ENCODE measurements at places on chromosomes 12 and 14.

DNA sequence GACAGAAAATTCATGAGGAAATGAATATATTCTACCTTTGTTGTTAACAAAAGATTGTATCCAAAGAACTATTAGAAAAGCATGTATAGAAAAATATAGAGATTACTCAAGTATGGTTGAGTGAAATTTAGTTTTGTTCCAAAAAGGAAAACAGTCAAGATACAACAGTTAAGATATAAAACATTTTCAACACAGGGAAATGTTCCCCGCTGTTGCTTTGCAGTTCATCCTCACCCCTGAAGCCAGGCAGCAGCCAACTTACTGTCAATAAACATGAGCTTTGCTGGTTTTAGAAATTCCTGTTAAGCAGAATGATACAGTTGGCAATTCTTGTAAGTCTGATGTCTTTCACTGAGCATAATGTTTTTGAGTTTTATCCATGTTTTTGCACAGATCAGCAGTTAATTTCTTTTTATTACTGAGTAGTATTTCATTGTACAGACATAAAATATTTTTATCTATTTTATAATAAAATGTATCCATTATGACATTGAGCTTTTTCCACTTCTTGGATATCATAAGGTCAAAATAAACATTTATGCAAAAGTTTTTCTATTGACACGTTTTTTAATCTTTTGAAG lies 1.2 kb upstream of the CLEC2B start:
- DNase-seq, result no peak

DNA sequence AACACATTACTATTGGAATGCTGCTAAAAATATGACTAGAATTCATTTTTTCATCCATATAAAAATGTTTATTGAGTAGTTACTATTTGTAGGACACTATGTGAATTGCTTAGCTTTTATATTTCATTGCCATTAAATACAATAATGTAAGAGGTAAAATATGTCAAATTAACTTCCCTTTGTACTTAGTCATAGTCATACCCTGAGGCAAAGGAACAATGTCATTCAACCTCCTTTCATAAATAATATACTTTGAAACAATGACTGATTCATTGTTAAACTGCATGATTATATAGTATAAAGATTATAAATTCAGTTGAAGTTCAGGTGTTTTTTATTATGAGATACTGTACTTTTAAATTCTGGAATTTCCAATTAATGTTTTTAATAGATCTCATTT lies 105.2 kb downstream of the GARIN6 start:
- DNase-seq, result no peak

DNA sequence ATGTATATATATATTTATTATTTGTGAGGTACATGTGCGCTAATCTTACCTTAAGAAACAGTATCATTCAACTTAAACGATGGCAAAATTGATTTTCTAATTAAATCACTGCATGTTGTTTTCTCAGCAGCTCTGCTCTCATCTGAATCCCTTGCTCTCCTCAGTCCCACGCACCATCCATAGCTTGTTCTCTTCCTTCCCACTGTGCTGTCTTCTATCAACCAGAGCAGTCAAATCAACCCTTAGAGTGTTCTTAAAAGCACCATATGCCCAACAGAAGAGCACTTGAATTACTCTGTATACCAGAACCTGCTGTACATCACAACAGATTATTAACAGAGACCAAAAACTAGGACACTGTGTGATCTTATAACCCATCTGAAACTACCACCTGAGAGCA lies 209.4 kb upstream of the G2E3 start:
- DNase-seq, result no peak

DNA sequence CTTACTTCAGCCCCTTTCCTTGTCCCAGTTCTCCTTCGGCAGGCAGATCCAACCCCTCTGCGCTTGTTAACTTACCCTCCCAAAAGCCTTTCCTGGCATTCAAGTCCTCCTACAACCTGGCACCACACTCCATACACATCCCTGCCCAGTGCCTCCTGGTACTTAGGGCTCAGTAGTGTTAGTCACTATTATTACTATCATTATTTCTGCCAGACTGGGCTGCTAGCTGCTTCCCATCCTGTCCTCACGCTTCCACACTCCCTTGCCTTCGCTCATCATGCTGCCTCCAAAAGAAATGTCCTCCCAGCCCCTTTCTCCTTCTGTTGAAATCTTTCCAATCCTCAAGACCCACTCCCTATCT lies 1.6 kb upstream of the HDAC7 start:
- DNase-seq, result no peak

DNA sequence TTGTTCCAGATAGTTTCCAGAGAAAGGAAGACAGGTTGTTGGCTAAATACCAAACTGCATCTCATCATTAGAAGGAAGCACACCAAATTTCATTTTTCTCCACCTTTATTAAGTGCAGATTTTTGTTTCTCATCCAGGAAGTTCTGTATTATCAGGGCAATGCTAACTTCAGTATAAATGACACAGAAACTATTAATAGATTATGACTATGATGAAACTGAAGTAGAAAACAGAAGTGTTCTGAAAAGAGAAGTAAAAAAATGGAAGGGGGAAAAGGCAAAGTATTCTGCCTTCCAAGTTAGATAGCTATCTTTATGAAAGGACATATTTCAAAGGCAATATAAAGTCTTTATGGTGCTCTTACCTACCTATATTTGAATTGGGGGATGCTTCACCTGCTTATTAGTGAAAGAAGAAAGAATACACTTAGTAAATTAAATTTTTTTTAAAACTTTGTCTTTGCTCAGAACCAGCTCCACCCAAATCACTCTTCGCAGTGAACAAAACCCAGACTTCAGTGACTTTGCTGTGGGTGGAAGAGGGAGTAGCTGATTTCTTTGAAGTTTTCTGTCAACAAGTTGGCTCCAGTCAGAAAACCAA lies 223.9 kb downstream of the PTPRO start:
- DNase-seq, result no peak

- no peak for DNase-seq
Observed at GRCh38 chr12:69682110-69682755, 16.9 kb downstream of the BEST3 start.

DNA sequence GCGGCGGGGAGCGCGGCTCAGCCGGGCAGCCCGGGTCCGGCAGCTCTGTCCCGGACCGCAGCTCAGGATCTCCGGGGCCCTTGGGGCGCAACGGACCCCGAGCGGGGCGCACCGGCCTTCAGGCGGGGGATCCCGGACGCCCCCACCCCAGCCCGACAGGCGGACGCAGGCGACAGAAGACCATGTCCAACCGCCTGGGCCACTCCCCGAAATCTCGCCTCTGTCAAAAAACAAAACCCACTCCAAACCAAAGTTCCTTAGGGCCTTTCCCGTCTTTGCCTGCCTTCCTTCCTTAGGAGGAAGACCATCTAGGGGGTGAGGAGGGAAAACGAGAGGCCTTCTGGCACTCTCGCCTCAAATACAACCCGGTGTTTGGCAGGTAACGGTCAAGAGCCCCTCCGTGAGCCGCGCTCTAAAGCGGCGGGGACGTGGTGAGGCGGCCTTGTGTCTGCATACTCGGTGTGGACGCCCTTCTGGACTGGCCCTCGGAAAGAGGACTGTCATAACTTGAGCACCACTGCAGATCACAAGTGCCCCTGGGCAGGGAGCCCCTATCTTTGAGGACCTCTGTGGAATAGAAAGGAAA lies 604 bp downstream of the HCFC2 start:
- no peak for DNase-seq

GRCh38 chr12:32949815-32950214 lies 53.2 kb upstream of the PKP2 start:
- no peak for DNase-seq

GRCh38 chr14:81523616-81524015 lies 10.0 kb downstream of the SEL1L start:
- DNase-seq, result no peak

DNA sequence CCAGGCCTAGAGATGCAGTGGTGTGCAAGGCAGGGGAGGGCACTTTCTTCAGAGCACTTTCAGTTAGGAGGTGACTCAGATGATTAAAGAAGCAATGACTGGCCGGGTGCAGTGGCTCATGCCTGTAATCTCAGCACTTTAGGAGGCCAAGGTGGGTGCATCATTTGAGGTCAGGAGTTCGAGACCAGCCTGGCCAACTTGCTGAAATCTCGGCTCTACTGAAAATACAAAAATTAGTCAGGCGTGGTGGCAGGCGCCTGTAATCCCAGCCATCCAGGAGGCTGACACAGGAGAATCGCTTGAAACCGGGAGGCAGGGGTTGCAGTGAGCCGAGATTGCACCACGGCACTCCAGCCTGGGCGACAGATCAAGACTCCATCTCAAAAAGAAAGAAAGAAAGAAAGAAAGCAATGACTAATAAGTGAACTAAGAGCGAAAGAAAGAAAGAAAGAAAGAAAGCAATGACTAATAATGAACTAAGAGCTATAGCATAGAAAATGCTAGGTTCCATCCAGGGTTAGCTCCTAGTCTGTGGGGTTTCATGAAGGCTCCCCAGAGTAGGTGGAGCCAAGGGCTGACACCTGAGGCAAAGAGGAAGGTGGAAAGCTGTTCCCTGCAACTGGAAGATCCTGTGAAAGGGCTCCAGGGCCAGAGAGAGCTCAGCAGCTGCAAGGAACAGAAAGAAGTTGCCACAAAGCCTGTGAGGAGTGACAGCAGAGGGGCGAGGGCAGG lies 334.5 kb downstream of the CACNA1C start:
- DNase-seq, result no peak

GRCh38 chr14:63231766-63232165 lies 27.5 kb downstream of the RHOJ start:
- DNase-seq, result no peak

- no peak for DNase-seq
Observed at GRCh38 chr12:96677363-96677762, 188.0 kb downstream of the CFAP54 start.

DNA sequence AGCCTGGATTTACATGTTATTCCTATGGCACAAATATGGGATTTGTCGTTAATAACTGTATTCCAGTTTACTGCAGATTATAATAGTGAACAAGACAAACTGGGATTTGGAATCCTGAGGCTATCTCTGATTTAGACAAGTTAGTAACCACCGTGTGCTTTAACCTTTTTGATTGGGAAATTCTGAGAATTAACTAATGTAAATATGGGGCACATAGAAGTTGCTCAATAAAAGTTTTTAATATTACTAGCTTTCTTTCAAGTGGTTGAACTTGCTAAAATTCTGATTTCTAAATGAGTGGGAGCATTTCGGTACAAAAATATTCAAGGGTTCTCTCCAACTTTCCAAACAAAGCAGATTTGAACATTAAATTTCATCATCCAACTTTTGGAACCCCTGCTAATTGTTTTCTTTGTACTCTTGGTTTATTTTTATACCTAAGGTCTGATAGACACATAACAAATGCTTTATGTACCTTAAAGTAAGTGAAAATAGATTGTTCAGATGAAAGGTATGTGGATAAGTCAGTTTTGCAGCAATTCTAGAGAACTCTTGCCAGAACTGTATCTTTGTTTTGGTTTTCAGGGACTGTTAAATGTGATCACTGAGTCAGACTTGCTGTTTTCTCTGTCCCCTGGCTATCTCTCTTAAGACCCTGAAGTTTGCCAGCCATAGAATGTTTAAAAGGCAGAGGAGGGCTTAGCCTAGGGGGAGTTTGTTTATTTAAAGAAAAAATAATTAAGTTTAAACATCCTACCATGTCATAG lies 57.5 kb downstream of the FRS2 start:
- no peak for DNase-seq

GRCh38 chr12:132229926-132230325 lies 85.7 kb downstream of the NOC4L start:
- no peak for DNase-seq

GRCh38 chr12:117093918-117094630 lies 5.1 kb downstream of the TESC start:
- peak; percentile 83 for DNase-seq

DNA sequence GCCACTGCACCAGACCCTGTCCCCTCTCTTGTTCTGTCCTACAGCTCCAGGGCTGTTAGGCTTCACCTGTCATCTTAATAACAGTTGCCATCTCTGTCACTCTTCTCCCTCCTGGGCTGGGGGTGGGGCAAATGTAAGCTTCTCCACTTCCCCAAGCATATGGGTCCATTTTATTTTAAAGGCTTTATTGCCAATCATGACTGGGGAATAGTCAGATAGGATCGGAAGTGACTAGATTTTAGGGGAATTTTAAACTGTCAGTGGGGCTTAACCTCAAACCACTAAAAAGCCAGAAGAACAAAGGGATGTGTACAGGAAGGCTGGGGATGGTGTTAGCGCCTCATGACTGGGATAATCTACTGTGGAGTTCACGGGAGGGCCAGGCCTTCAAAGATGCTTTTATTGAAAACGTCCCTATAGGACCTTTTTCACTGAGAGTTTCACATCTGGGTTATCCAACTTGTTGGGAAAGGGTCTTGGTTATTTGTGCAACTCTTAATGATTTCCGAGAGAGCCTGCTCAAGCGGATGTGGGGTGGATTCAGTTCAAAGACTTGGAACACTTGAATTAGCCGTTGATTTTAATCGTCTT lies 41.6 kb downstream of the CHST11 start:
- no peak for DNase-seq

DNA sequence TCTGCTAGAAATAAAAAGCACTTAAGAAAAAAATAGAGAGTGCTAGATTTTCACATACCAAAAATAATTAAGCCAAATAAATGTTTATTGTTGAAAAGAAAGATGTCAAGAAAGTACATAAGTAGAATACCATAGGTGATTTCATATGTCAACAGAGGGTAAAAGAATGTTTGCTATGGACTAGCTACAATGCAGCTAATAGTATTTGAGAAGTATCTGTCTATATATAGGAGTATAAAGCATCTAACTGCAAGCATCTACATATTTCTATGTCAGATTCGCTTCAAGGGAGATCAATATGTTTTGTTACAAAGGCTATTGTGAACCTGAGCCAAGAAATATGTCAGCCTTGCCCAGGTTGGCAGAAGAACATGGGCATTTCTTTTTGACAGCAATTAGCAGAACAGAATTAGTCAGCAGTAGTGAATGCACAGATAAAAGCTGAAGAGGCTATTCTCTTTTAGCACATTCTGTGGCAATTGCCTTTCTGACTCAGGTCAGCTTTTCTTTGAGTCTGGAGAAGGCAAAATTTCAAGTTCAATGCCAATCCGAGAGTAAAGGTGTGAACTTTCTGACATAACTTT lies 140.1 kb downstream of the ALG10B start:
- DNase-seq, result no peak

DNA sequence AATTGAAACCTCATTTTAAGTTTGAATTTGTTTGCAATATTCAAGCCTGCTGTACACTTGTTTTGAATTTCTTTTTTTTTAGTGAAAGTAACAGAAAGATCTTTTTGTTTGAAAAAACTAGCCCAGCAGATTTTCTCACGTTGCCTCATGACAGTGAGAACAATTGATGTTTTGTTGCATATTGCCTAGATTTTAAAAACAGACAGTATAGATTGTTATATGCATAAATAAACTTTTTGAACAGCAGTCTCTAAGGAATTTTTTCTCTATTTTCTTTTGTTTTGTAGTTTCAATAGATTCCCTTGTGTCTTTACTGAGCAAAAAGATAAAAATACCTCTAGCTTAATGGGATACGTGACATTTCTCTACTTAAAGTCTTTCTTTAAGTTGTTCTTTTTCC lies 15.4 kb downstream of the OR6C6 start:
- DNase-seq, result no peak

DNA sequence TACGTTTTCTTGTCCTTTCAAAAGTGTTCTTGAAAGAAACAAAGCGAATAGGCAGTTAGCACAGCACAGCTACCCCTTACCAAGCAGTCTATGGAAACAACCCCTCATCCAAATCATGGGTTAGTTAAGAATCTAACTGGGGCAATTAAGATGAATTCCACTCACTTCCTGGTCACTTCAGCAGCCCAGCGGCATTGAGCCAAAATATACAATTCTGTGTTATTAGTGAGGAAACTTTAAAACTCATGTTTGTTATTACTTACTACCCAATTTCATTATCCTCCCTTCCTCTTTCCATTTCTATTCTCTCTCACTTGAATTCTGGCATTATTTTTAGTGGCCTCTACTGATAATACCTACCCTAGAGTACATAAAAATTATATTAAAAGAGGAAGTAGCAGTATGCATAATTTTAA lies 121.4 kb downstream of the PPHLN1 start:
- DNase-seq, result no peak

Measured in NCI-H510A (cell line).